ENCODE measurements at places on chromosomes 2 and 18. TPM values are rescaled to one million over a fixed set of nuclear protein-coding genes. Genes with fewer than 3 reads are reported as not detected.

DNA sequence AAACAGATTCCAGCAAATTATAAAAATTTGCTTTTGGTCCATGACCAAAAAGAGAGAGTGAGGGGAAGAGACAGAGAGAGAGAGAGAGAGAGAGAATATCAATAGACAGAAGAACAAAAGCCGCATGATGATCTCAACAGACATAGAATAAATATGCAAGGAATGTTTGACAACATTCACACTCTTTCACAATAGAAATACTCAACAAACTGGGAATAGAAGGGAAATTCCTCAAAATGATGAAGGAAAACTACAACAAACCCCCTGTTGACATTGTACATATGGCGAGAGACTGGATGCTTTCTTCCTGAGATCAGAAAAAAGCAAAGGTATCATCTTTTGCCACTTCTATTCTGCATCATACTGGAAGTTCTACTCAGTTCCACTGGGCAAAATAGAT lies 309.7 kb downstream of the RAD51AP2 start:
- no peak for DNase-seq

DNA sequence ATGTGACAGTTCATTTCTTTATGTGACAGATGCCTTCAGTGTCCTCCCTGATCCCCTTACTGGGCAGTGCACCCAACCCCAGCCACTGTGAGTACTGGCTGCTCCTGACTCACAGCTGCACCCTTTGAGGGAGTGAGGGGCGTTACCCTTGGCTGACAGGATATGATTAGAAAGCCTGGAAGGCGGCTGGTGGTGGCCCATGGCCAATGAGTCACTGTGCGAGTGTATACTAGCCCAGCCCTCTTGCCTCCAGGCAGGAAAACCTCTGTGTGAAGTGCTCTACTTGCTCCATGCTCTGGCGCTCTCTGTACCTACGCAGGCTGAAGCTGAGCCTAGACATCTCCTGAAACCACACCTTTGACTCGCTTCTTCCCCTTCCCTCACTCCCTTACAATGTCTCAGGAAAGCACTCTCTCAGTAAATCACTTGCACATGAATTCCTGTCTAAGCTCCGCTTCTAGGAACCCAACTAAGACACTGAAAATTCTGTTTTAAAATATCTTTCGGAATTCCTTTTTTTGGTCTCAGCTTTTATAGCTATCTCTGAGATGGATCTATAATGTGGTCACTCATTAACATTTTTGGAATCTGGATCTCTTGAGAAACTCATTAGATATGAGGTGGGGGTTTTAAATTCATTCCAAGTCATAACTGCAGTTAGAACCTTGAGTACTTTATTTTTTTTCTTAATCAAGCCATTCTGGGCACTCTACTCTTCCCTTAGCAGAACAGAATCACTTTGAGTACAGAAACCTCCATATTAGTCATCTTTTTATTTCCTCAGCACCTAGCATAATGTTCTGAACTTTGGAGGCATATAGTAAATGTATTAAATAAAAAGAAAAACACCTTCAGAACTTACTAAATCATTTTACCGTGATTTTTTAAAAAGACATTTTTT lies 25.3 kb upstream of the STAM2 start:
- no peak for DNase-seq

Gene SLC25A12
- total RNA-seq, result 27.2 TPM

DNA sequence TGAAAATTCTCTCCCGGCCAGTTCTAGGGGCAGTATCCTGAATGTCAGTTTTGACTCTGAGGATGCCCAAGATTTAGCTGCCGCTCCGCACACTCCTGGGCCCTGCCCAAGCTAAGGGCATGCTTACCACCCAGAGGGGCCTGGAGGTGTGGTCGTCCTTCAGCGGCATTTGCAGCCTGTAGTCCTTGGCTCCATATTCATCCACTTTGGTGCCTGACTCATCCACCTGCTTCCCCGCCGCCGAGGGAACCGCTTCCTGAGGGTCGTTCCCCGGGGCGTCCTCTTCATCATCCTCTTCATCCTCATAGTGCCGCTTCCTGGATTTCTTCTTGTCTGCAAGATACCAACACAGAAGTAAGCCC lies 577 bp downstream of the ERCC3 start:
- no peak for DNase-seq

DNA sequence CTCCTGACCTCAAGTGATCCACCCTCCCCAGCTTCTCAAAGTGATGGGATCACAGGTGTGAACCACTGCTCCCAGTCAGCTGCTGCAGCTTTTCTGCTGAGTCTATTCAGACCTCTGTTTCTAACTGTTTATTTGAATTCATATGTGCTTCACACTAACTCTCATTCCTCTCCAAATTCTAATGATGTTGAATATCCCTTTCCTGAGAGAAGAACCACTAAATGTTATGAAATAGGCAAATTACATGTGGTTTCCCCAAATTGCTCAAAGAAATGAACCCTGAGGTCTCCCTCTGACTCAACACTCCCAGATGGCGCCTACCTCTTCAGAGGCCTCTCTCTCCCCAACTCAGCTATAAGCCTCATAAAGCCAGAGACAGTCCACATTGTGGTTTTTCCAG lies 98.6 kb downstream of the IRS1 start:
- DNase-seq, result no peak

- no peak for DNase-seq
Measured at GRCh38 chr18:68441241-68441640, 273.7 kb downstream of the TMX3 start.

DNA sequence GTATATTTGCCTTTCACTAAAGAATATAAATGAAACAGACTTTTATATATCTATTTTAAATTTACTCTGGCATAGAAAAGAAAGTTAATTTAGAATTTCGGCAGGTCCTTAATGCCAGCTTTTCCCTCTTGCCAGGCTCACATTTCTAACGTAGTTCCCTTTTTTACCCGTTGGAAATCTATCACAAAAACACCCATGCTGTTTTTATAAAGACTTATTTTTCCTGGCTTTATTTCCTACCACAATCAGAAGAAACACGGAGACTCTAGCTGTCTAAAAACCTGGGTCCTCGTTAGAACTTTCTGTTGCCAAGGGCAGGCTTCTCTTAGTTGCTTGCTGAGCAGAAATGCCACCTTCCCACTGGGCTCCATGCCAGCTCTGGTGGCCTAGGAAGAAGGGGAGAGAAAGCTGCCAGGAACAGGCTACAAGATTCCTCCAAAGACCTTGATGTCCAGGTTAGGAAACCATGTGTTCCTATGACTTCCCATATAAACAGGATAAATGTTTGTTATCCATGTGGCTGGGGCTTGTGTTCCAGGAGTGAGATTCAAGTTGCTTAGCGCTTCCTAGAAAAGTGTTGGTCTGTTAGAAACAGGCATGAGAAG lies 17.8 kb upstream of the TMEM18 start:
- DNase-seq, result no peak

GRCh38 chr18:41326311-41326710 lies 628.7 kb upstream of the PIK3C3 start:
- no peak for DNase-seq

GRCh38 chr2:1010415-1010930 lies 59.8 kb downstream of the SNTG2 start:
- no peak for DNase-seq

- no peak for DNase-seq
Measured at GRCh38 chr18:79560042-79560860, 119.4 kb upstream of the CTDP1 start.

DNA sequence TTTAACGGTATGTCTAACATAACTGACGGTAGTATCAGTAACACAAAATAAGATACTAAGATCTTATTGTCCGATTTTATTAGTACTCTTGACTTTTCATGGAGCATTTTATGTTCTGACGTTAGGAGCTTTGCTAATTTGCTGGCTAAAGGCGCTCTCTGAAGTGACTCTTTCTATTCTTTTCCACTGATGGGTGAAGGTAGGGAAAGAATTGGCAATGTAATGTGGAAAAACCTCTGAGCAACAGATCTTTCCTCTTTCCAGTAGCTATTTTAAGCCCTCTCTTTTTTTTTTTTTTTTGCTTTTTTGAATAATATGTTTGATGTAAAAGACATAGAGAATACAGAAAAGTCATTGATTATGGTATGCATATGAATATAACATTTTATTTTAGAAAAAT lies 4.6 kb downstream of the CCNYL1 start:
- no peak for DNase-seq

DNA sequence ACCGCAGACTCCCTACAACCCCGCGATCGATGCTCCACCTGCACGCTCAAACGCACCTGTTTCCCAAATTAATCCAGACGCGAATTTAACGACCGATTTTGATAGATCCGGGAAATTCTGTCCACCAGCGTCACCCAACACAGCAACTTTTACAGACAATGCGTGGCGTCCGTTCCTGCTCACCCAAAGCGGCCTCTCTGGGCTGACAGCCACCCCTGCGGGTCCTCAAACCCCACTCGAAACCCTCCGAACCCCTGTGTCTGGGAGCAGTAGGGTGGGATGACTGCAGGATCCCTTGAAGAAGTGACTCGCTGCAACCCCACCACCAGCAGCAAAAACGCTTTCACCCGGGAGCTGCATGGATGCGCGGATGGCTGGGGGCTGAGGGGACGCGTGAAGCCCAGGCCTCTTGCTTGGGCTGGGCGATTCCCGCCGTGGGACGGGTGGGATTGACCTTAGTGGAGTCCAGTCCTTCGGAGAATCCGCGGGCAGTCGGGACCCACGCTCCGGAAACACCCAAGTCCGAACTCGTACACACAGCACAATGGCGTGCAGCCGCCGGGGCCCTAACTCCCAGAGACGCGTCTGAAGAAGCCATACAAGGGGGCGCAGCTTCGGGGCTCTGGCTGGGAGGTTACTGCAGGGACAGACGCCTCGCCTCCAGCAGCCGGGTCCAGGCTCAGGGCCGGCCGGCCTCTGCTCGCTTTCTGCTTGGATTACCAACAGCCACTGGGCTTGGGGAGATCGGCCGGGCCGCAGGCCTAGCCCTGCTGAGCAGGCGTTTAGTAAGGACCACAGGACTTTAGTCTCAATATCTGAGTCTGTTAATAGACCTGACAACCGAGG lies 31.1 kb upstream of the ATP6V1B1 start:
- DNase-seq, result no peak

Gene SCN1A
- not detected for total RNA-seq

Measured in activated T-helper 2 cell treated with anti-CD3 and anti-CD28 coated beads, Interferon-gamma antibody, Interleukin-2, Interleukin-4, amounts not matched to agents 10 μg/mL and 5 μg/mL and 100 μg/mL, durations not matched to agents 14 hours and 24 hours and 36 hours (primary cell).